ENCODE measurements at places on chromosomes 7 and 10.
A peak's percentile ranks its signal among the peaks of the same experiment; 100 is the strongest.

- DNase-seq: no peak
These were observed 137.7 kb downstream of the CHN2 start for GRCh38 chr7:29332042-29332811.

- no peak for DNase-seq
These were observed 175.3 kb upstream of the SEMA3E start for GRCh38 chr7:83824214-83824613.

GRCh38 chr10:95789902-95790301 lies 33.9 kb downstream of the ENTPD1 start:
- DNase-seq: no peak

- no peak for DNase-seq
These were observed 53.3 kb upstream of the KCTD7 start for GRCh38 chr7:66575398-66575797.

GRCh38 chr10:130218181-130218641 lies 82.0 kb downstream of the GLRX3 start:
- no peak for DNase-seq

DNA sequence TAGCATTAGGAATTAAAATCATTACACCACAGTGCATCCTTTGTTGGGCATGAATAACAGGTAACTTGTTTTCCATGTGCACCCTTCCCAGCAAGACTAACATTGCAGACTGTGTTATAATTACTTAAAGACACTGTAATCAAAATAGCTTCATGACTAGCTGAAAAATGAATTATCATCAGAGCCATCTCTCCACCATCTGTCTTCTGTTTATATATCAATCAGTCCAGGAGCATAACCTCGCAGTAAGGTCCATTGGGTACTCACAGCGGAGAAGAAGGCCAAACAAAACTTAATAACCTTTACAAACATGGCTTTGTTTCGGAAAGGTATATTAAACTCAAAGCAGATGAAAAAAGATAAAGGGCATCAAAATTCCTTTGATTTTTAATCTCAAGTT lies 90.6 kb downstream of the ODAD2 start:
- no peak for DNase-seq

DNA sequence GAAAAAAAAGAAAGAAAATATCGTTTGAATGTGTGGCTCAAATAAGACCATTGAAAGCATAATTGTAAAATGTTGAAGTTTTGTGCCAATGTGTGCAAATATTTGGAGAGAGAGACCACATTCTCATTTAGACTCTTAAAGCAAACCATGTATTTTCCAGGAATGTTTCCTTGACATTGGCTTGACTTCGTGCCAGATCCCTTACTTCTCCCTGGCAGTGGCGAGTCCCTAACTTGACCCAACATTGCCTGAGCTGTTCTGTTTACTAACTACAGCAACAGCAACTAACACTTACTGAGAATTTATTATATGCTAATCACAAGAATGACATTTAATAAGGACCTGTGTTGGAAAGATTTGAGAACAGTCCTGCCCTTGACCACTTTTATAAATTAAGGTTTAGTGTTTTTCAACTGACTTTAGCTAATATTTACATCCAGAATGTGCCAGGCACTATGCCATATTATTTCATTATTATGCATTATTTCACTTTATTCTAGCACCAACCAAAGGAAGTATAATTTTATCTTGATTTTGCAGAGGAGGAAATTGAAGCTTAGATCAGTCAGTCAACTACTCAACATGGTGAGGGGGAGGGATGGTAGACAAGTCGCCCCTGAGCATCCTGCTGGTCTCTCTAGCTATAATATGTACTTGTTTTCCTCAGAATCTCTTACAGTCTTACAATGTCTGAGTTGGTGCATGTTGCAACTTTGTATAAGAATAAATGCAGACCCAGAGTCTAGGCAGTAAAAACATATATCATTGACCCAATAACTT lies 29.7 kb downstream of the ZNF467 start:
- no peak for DNase-seq

- peak; percentile 49 for DNase-seq
These were observed 45.5 kb upstream of the ZNRF2 start for GRCh38 chr7:30238721-30239441.

DNA sequence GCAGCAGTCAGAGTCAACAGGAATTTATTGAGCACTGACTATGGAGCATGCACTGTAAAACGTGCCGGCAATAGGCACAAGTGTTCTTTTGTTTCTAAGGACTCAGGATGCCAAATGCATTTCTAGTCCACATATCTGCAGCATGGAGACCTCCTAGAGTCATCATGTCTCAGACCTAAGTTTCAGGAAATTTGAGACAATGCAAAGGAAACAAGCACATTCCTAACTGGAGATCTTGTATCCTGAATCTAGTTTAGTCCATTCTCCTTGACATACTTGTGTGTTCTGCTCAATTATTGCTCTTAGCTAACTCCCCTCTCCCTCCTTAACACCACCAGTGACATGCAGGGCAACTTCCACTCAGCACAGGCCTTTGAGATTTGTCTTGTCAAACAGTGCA lies 173.2 kb downstream of the ZNF438 start:
- no peak for DNase-seq

DNA sequence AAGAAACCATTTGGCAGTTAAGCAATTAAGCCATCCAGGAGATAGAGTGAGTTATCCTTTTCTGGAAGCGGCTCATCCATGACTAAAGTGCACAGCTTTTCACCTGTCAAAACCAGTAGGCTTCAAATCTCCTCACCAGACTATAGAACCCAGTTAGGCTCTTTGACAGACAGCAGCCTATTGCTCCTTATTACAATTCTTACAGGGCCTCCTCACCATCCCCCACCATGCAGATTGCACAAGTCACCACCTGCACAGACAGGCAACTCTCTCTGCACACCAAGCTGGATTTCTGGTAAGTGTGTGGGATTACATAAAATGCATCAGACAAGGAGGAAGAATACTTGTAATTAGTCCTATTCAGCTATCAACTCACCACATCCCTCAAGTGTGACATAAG lies 301.6 kb downstream of the SNX13 start:
- DNase-seq: no peak

DNA sequence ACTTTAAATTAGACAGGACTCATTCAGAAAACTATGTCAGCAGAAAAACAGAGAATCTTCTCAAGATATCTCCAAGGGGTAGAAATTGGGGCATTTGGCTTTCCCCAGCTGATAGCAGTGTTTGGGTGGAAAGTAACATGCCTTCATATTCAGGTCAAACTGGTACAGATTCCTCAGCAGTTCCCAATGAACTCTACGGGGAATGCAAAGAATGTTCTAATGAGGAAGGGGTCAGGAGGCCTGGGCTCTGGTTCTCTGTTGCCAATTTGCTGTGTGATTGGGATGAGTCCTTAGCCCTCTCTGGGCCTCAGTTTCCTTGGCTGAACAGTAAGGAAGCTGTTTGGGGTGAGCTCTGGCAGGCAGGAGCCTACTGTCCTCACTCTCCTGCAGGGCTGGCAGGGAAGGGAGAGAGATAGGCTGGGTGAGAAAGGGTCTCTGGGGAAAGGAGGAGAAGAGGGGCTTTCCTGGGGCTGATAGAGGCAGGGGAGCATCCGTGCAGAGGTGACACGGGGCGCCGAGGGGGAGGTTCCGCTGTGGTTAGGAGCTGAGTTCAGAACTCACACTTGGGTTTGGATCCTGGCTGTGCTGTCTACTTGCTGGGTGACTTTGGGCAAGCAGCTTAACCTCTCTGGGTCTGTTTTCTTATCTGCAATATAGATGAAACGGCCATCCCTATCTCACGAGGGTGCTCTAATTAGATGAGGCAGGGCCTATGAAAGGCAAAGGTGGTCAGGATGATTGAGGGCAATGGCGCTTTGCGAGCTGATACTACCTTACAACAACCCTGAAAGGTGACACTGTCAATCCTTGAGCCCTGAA lies 45.1 kb downstream of the SPOCK2 start:
- DNase-seq: no peak

GRCh38 chr10:97182288-97182990 lies 3.3 kb downstream of the SLIT1 start:
- no peak for DNase-seq

GRCh38 chr10:45091968-45092367 lies 91.2 kb downstream of the ZNF22 start:
- DNase-seq: no peak

GRCh38 chr7:81111781-81112540 lies 193.1 kb upstream of the SEMA3C start:
- DNase-seq: no peak

- no peak for DNase-seq
These were observed 48.8 kb upstream of the ANTXRL start for GRCh38 chr10:46237815-46238510.

GRCh38 chr10:75649466-75649865 lies 218.0 kb downstream of the LRMDA start:
- no peak for DNase-seq

DNA sequence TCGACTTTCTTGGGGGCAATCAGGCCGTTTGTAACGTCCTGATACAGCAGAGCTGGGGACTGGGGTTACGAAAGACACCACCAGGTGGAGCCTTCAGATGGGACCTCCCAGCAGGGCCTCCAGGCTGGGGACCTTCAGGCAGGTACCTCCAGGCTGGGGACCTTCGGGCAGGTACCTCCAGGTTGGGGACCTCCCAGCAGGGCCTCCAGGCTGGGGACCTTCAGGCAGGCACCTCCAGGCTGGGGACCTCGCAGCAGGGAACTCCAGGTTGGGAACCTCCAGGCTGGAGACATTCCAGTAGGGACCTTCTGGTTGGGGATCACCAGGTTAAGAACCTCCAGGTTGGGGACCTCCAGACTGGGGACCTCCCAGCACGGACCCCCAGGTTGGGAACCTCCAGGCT lies 23.5 kb upstream of the GPR146 start:
- DNase-seq: no peak

GRCh38 chr7:137343281-137343841 lies at the start of gene PTN:
PTN (minus strand) TSS chr7:137343733; CDS start chr7:137254973, 88,760 bp downstream.
- DNase-seq: no peak

GRCh38 chr10:100339236-100339635 lies 7.8 kb upstream of the SCD start:
- DNase-seq: peak; percentile 54

GRCh38 chr7:115122388-115122787 lies 200.5 kb downstream of the MDFIC start:
- no peak for DNase-seq

DNA sequence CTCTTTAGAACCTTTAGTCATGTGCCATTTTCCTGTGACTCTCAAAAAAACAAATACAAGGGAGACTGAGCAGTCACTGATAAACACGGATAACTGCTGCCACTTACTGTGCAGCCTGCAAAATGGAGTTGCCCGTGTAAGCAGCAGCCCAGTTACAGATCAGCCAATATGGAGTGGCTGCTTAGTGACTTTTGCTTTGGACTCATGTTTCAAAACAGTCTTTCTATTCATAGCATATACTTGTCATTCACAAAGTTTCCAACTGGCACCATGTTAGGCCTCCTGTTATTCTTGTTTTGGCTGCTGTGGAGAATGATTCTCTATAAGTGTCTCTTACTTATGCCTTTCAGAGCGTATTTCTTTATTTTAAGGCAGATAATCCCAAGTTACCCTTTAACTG lies 3.0 kb downstream of the FAM204A start:
- no peak for DNase-seq

GRCh38 chr10:29522918-29523317 lies 111.9 kb downstream of the SVIL start:
- no peak for DNase-seq

DNA sequence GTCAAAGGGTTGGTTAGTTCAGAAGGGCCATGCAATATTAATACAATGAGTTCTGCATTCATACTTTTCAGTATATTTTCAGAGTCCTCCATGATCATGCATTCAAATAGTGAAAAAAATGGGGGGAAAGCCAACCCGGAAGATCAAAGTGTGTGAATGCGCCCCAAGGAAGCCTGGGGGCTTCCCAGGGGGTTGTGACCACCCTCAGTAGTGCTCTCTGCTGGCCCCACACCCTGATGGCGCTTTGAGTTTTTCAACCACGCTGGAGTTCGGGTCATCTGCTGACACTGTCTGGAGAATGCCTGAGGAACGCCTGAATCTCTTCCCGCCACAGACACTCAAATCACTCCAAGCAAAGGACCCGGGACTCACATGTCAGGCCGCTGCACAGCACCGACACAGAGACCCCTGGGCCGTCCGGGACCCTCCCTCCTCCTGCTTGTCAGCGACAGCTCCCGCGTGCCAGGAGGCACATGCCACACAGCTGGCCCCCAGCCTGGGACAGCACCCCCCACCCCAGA lies 1.0 kb downstream of the TNS3 start:
- DNase-seq: no peak

GRCh38 chr10:69100136-69100872 lies 12.4 kb downstream of the SRGN start:
- no peak for DNase-seq

- no peak for DNase-seq
These were observed 4.4 kb downstream of the ZMIZ1 start for GRCh38 chr10:79072994-79073645.

- no peak for DNase-seq
These were observed 585.2 kb downstream of the PARD3 start for GRCh38 chr10:34229917-34230316.

DNA sequence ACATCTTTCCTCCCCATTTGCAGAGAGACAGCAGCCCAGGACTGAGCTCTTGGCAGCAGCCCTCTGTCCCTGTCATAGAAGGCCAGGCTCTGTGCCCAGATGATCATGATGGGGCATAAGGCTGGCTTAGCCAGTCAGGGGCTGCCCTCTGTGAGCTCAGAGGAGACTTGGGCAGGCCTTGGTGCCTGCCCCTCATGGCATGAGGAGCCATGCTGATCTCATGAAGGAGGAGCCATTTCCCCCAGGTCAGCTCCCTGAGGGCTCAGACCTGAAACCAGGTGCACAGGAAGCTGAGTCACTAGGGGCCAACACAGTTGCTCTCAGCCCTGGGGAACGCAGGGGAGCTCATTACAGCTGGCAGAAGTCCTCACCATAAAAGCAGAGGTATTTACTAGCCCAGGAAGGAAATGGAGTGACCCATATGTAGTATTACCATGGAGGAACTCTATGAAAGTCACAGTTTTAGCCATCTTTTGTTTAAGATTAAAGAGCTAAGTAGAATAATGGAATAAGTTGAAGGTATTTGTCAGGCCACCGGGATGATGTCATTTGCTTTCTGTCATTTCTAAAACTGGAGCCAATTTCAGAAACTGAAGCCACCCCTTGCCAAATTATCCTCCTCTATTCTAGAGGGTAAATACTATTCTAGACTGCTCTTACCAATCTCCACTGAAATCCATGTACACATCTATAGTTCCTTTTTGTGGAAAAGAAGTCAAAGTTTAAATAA lies 362.4 kb upstream of the ZNF32 start:
- DNase-seq: peak; percentile 65

- DNase-seq: no peak
These were observed 24.6 kb upstream of the ELFN1 start for GRCh38 chr7:1645476-1645875.

- DNase-seq: no peak
These were observed 253.3 kb downstream of the IPMK start for GRCh38 chr10:58014436-58014835.

GRCh38 chr7:27148756-27149641 lies 1.4 kb upstream of the HOXA6 start:
- DNase-seq: peak; percentile 22
